ENCODE measurements at places on chromosomes 13 and 19.

- no peak for DNase-seq
These were observed 22.7 kb downstream of the EPN1 start for GRCh38 chr19:55697698-55698097.

DNA sequence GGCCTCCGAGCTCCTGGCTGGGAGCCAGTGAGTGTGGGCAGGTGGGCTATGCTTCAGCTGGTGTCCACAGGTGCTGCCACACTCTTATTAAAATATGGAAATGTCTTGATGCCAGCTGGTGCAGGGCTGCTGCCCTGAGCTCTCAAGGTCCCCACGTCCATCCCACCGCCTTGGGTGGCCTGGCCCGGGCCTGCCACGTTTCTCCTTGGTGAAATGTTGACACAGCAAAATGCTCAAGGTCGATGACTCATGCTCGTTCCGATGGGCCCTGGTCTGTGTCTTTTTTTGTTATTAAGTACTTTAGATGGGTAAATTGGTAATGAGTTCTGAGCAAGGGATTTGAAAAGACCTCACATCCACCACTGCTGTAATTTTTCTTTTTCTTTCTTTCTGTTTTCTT, 524.7 kb downstream of the MYO16 start:
- DNase-seq, result no peak

DNA sequence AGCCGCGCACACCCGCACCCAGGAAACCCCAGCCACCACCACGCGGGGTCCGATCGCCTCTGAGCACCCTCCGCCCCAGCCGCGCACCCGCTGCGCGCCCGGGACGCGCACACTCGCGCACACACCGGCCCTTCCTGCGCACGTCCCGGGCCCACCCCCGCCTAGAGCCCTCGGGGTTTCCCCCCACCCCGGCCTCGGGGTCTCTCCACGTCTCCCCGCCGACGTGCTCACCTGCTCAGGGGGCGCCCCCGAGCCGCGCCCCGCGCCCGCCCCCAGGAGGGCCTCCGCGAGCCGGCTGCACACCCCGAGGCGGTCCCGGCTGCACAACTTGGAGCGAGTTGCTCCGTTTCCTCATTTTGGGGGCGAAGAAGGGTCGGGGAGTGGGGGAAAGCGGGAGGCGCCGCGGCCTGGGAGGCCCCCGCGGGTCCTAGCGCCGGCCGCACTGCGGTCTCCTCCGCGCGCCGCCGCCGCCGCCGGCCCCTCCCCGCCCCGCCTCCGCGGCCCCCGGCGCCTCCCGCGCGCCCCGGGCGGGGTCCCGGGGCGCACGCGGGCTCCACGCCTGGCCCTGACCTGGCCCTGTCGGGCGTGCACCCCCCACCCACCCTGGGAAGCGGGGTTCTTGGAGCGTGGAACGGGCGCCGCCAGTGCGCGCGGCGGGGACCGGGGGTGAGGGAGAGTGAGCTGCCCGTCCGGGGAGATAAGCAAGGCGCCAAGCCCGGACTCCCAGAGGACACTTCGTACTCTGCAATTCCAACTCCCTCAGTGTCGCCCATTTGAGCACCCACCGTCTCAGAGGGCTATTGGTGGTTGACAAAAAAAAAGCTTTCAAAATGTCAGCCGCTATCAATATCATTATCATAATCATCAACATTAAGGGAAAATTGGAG, at the start of gene MATK:
TSS of gene MATK (minus strand) at position 444 of the 887 bp plus-strand sequence. CDS start 1,246 bp downstream, outside the sequence.
- no peak for DNase-seq

- no peak for DNase-seq
These were observed 463.4 kb upstream of the MIR17HG start for GRCh38 chr13:90884066-90884465.

DNA sequence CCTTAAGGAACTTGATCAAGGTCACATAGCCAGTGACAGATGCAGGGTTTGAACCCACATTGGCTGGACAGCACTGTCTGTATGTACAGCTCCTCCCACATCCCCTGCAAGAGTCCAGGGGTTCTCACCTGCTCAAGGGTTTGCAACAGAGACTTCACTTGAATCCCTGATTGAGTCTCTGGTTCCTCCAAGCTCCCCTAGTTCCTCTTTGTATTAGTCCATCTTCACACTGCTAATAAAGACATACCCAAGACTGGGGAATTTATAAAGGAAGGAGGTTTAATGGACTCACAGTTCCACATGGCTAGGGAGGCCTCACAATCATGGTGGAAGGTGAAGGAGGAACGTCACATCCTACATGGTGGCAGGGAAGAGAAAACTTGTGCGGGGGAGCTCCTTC, 72.8 kb upstream of the CLDN10 start:
- no peak for DNase-seq
